ENCODE measurements at places on chromosomes 3 and 15. TPM values are rescaled to one million over a fixed set of nuclear protein-coding genes. Genes with fewer than 3 reads are reported as not detected.

CGNL1 gene
- not detected for total RNA-seq

DNA sequence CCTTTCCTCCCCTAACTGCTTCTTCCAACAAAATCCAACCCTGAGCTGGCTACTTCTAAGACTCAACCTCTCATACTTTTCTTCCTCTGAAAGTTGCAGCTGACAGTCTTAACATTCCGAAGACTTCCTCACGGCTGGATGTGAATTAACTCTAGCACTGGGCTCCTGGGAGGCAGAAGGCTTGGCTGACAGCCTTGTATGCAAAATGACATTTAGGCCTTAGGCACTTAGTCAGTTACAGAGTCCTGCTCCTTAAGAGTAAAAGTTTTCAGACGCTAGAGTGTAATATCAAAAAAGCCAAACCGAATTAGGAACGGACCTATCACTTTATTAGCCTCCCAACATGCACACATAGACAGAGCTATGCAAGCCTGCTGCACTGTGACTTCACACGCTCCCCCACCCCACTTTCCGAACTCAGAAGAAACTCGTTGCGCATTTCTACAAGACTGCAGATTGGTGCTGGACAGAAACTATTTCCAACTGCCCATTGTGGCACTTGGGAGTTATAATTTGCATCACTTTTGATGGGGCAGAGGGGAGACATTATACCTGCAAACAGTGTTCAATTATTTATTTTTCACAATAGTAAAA is 15.5 kb upstream of the ANXA2 start:
- H3K4me1 ChIP-seq: peaks cover 5% of the 10 kb centered on the region
- no peak for DNase-seq
- H3K36me3 ChIP-seq: peaks cover 2% of the 10 kb centered on the region
- H3K27ac ChIP-seq: no peak overlapping the region
- H3K27me3 ChIP-seq: no peaks in the 10 kb centered on the region

DNA sequence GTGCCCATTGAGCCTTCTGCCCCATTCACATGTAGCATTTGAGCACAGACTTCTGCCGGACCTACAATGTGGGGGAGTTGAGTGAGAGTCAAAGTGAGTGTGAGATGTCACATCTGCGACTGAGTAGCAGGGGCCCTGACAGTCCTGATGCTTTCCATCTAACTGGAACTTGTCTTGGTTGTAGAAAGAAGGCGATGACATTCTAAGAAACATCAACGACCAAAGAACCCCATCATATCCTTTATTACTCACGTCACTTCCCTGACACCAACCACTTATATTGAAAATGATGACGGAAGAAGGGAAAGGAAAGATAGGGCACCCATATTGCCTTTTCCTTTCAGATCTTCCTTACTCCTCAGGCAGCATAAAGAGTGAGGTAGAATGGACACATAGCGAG is 30.5 kb downstream of the SMAD3 start:
- peaks cover 35% of the 10 kb centered on the region for H3K36me3 ChIP-seq
- peak; percentile 64 for DNase-seq
- H3K27ac ChIP-seq: peak overlapping the region; percentile 86
- H3K4me1 ChIP-seq: peaks cover 81% of the 10 kb centered on the region
- no peak overlapping the region for H3K4me3 ChIP-seq

DNA sequence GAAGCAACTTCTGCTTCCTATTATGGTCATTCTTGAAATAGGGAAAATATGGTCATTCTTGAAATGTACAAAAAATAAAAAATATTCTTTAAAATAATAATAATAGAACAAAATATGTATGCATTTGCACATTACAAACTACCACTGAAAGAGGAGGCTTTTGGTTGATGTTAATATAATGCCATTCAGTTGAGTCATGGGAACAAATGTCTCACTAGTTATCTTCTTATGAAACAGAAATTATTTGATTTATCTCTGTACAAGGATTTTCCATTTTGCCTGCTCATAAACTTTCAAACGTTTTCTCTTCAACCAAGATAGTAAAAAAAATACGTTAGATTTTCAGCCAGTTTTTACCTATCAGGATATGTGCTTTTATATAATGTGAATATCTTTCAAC is 1662.7 kb downstream of the OTOL1 start:
- no peak overlapping the region for H3K27ac ChIP-seq
- no peak overlapping the region for H3K4me3 ChIP-seq
- no peaks in the 10 kb centered on the region for H3K36me3 ChIP-seq
- no peaks in the 10 kb centered on the region for H3K27me3 ChIP-seq
- H3K4me1 ChIP-seq: no peaks in the 10 kb centered on the region
- DNase-seq: no peak

- DNase-seq: no peak
- no peaks in the 10 kb centered on the region for H3K36me3 ChIP-seq
- H3K27ac ChIP-seq: no peak overlapping the region
- no peak overlapping the region for H3K4me3 ChIP-seq
Measured at GRCh38 chr15:86061581-86061980, 18.1 kb upstream of the AGBL1 start.

LNP1 gene
- total RNA-seq: 2.3 TPM

- H3K4me3 ChIP-seq: no peak overlapping the region
- peaks cover 12% of the 10 kb centered on the region for H3K4me1 ChIP-seq
- H3K36me3 ChIP-seq: no peaks in the 10 kb centered on the region
- H3K27me3 ChIP-seq: no peaks in the 10 kb centered on the region
Measured at GRCh38 chr3:133213937-133214336, 175.7 kb downstream of the TMEM108 start.

- peaks cover 2% of the 10 kb centered on the region for H3K4me1 ChIP-seq
- H3K27me3 ChIP-seq: no peaks in the 10 kb centered on the region
- no peak overlapping the region for H3K27ac ChIP-seq
- DNase-seq: no peak
- H3K36me3 ChIP-seq: peaks cover 28% of the 10 kb centered on the region
Measured at GRCh38 chr15:65115542-65115941, 542 bp upstream of the UBAP1L start.

PPP1R14D gene
- total RNA-seq: not detected

- peak; percentile 0 for DNase-seq
- peaks cover 2% of the 10 kb centered on the region for H3K27me3 ChIP-seq
- no peak overlapping the region for H3K4me3 ChIP-seq
- H3K36me3 ChIP-seq: no peaks in the 10 kb centered on the region
- no peaks in the 10 kb centered on the region for H3K4me1 ChIP-seq
- no peak overlapping the region for H3K27ac ChIP-seq
Measured at GRCh38 chr3:127439621-127440020, 150.9 kb downstream of the TPRA1 start.

GRCh38 chr3:150237490-150237889 is 170.6 kb upstream of the TSC22D2 start:
- DNase-seq: no peak
- no peak overlapping the region for H3K27ac ChIP-seq
- H3K27me3 ChIP-seq: peaks cover 2% of the 10 kb centered on the region
- no peaks in the 10 kb centered on the region for H3K4me1 ChIP-seq
- H3K36me3 ChIP-seq: no peaks in the 10 kb centered on the region

DNA sequence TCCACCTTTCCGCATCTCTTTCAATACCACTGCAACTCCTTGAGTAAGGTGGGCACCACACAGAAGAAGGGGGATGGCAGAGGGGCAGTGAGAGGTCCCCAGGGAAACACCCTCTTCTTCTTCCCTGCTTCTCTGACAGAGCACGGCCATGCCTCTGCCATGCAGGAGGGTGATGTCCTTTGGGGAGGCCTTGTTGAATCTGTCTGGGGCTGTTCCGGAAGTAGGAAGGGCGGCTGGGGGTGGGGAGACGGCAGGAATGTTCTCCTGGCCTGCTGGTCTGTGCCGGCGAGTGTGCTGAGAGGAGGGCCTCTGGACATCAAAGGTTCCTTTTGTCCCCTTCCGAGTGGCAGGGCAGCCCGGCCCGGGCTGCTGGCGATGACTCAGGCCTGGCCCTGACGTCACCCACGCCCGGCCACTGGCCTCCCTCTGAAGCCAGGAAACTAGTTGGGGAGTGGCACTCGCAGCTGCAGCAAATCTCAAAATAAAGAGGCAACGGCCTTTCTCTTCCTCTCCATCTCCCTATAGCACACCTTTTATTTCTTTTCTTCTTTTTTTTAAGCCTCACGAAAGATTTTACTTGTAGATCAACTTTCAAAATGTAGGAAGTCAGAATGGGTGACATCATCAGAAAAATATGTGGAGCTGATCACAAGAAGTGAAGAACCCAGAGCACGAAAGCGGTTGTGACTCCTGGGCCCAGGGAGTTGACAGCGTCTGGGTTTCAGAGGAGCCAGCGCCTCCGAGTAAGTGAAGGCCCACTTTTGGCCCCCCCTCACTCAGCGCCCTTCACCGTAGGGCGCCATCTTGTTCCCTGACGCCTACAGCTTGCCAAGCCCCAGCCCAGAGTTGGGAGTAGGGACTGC is at the start of gene ZBTB38:
Gene ZBTB38, plus strand, starts transcription at position 443 of the 863 bp plus-strand sequence. CDS start 73,885 bp downstream, outside the sequence.
- no peak within 1 kb of the TSS for H3K4me3 ChIP-seq
- peaks cover 42% of the 10 kb centered on the region for H3K4me1 ChIP-seq
- DNase-seq: no peak
- no peaks in the 10 kb centered on the region for H3K27me3 ChIP-seq
- no peaks in the 10 kb centered on the region for H3K36me3 ChIP-seq

PLS1 gene
- 5.7 TPM for total RNA-seq

GRCh38 chr3:64766440-64766839 is 78.6 kb upstream of the ADAMTS9 start:
- H3K27me3 ChIP-seq: no peaks in the 10 kb centered on the region
- no peak overlapping the region for H3K4me3 ChIP-seq
- H3K4me1 ChIP-seq: no peaks in the 10 kb centered on the region
- H3K27ac ChIP-seq: no peak overlapping the region

ACKR2 gene
- 0.74 TPM for total RNA-seq

GRCh38 chr15:90986790-90987507 is 7.4 kb downstream of the PRC1 start:
- peaks cover 33% of the 10 kb centered on the region for H3K4me1 ChIP-seq
- no peak overlapping the region for H3K27ac ChIP-seq
- peaks cover 26% of the 10 kb centered on the region for H3K36me3 ChIP-seq
- no peak overlapping the region for H3K4me3 ChIP-seq
- H3K27me3 ChIP-seq: no peaks in the 10 kb centered on the region
- no peak for DNase-seq

GRCh38 chr15:69098771-69099170 is 61.7 kb upstream of the GLCE start:
- H3K36me3 ChIP-seq: no peaks in the 10 kb centered on the region
- no peak for DNase-seq
- no peak overlapping the region for H3K27ac ChIP-seq
- no peak overlapping the region for H3K4me3 ChIP-seq

GRCh38 chr15:89393056-89393455 is 58.4 kb upstream of the POLG start:
- no peak overlapping the region for H3K4me3 ChIP-seq
- DNase-seq: no peak
- H3K27ac ChIP-seq: no peak overlapping the region
- H3K4me1 ChIP-seq: no peaks in the 10 kb centered on the region
- no peaks in the 10 kb centered on the region for H3K36me3 ChIP-seq
- peaks cover 24% of the 10 kb centered on the region for H3K27me3 ChIP-seq

DNA sequence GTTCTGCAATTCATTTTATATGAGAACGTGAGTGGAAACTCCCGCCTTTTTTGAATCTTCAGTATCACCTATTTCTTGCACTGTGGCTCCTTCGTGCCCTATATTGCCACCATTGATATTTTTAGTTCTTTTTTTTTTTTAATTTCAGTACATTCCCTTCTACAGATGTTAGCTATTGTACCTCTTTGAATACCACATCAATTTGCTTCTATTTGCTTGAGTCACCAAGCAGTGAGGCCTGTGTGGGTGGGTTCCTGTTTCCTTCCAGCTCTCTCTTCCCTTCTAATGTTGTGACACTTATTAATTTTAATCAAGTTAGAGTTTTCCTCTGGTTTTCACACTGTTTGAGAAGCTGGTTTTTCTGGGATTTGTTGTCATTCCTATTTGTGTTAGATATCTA is 8.7 kb downstream of the HACD2 start:
- no peaks in the 10 kb centered on the region for H3K27me3 ChIP-seq
- H3K4me1 ChIP-seq: peaks cover 18% of the 10 kb centered on the region

GRCh38 chr3:141009496-141009895 is 41.7 kb upstream of the SPSB4 start:
- no peak for DNase-seq
- H3K4me1 ChIP-seq: peaks cover 3% of the 10 kb centered on the region
- H3K27me3 ChIP-seq: peaks cover 17% of the 10 kb centered on the region
- no peak overlapping the region for H3K27ac ChIP-seq
- H3K4me3 ChIP-seq: no peak overlapping the region
- no peaks in the 10 kb centered on the region for H3K36me3 ChIP-seq

- H3K27ac ChIP-seq: no peak overlapping the region
- no peaks in the 10 kb centered on the region for H3K36me3 ChIP-seq
- no peak for DNase-seq
- no peaks in the 10 kb centered on the region for H3K4me1 ChIP-seq
Measured at GRCh38 chr3:130506031-130506430, 10.9 kb upstream of the COL6A6 start.

DNA sequence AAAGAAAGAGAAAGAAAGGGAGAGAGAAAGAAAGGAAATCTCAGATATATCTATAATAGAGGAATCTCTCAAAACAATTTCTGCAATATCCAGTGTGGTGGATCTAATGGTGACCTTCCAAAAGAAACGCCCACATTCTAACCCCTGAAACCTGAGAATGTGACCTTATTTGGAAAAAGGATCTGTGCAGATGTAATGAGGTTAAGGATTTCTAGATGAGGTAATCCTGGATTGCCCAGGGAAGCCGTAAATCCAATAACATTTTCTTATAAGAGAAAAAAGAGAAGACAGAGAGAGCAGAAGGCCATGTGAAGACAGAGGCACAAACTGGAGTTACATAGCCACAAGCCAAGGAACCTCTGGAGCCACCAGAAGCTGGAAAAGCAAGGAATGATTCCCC is 307.6 kb downstream of the ZBTB20 start:
- H3K27me3 ChIP-seq: no peaks in the 10 kb centered on the region
- H3K4me1 ChIP-seq: no peaks in the 10 kb centered on the region
- H3K4me3 ChIP-seq: no peak overlapping the region
- no peak for DNase-seq
- H3K27ac ChIP-seq: no peak overlapping the region

GRCh38 chr3:155093261-155093660 is 13.1 kb downstream of the MME start:
- no peak overlapping the region for H3K27ac ChIP-seq
- H3K36me3 ChIP-seq: no peaks in the 10 kb centered on the region
- H3K27me3 ChIP-seq: no peaks in the 10 kb centered on the region

GRCh38 chr15:80698676-80699075 is 3.6 kb downstream of the ABHD17C start:
- H3K27ac ChIP-seq: no peak overlapping the region
- H3K4me3 ChIP-seq: no peak overlapping the region
- no peak for DNase-seq

- H3K27me3 ChIP-seq: no peaks in the 10 kb centered on the region
- no peak overlapping the region for H3K27ac ChIP-seq
- H3K4me3 ChIP-seq: no peak overlapping the region
- peaks cover 42% of the 10 kb centered on the region for H3K36me3 ChIP-seq
- DNase-seq: no peak
- H3K4me1 ChIP-seq: peaks cover 43% of the 10 kb centered on the region
Measured at GRCh38 chr3:47035645-47036044, 56.2 kb downstream of the NBEAL2 start.
